ENCODE measurements at places on chromosomes 6 and 20.
A peak's percentile ranks its signal among the peaks of the same experiment; 100 is the strongest.

- DNase-seq = no peak
Measured at GRCh38 chr6:5231289-5231688, 29.5 kb downstream of the LYRM4 start.

DNA sequence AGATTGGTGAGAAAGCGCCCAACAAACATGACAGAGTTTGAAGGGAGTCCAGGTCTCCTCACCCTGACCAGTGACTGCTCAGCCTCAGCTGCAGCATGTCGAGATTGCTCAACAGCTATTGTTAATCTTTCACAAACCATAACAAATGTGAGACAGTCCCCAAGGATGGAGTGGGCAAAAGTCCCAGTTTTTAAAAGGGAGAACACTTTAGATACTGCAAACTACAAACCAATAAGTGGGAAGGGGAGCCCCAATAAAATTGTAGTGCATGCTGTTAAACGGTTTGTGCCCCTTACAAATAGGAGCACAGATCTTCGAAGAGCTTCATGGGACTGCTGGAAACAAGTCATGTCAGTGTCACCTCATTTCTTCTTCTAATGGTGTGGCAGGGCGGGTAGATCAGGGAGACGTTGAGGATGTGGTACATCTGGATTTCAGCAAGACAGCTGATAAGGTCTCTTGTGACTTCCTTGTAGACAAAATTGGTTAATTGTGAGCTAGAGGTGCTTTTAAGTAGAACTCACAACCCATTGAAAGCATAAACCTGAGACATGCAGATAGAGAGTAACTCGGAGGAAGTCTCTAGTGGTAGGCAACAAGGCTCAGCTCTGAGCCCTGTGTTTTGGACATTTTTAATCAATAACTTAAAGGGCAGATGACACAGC lies 134.0 kb upstream of the ARMC2 start:
- DNase-seq = peak; percentile 17

DNA sequence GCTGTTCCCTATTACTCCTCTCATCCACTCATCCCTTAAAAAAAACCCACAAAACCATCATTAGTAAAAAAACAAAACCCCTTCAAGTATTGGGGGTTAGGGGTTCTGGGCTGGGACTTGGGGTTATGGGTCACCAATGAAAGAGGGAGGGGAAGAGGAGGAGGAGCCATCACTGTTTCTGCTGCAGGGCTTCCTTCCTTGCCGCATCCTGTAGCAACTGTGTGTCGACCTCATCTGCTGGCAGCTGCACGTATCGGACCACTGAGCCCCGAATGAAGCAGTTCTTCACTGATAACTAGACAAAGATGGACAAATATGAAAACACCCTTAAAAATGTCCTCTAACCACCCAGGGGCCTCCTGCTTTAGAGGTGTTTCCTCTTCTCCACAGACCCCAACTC lies 2.0 kb upstream of the VARS1 start:
- DNase-seq = peak; percentile 50

DNA sequence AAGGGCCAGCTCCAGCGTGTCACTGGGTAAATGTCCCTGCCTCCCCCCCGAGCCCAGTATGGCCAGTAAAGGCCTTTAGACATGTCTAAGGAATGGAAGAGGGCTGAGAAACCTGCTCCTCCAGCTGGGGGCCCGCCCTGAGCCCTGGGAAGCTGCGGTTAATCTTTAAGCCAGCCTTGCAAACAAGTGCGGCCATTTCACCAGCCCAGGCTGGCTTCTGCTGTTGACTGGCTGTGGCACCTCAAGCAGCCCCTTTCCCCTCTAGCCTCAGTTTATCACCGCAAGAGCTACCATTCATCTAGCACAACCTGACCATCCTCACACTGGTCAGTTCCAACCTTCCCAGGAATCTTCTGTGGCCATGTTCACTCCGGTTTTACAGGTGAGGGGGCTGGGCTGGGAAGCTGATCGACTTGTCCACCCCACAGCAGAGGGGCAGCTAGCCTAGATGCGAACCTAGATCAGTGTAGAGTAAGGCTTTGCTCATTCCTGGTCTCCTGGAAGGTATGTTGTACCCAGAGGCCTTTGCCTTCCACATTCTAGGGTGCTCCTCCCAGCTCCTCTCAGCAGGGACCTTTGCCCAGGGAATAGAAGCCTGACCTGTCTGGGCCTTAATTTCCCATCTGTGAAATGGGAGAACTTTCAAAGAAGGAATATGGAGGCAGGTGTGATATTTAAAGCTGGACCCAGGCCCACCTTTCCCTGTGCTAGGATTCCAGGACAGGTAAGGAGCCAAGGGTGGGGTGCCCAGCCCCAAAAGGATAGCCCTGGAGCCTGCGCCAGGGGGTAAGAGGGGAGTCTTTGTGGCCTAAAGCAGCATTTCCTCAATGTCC lies 1.2 kb upstream of the SRC start:
- DNase-seq = no peak

DNA sequence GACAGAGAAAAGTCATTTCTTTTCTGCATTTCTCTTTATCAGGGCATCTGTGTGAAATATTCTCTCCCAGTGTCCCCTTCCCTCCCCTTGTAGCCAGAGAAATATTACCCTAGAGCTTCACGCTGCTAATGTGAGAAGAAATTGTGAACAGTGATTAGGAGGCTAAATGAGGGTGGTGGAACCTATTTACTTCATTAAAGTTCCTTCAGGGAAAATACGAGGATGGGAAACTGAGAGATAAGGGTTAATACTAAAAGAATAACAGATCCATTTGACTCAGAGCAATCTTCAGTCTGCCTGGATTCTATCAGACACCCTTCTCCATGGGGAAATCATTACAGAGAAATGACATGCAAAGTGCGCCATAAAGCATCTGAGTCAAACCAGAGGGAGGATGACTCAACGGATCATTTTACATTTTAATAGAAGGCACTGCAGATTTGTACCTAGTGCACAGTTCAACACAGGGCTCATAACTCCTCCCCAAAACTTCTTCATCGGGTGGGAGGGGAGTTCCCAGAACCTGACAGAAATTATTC lies 131.3 kb downstream of the GJA10 start:
- peak; percentile 77 for DNase-seq

DNA sequence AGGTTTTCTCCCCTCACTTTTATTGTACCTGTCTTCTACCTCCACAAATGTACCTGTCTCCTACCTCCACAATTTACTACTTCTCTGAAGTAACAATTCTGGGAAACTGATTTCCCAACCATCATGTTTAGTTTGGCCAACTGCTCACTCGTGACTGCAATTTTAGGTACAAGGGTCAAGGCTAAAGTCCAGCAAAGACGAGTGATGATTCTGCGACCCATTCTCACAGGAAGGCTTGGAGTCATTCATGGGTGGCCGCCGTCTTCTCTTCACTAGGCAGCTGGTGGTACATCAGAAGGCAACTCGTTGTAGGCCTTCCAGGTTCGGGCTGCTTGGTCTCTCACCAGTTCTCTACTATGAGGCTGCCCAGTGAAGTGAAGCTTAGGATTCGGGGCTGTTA lies 483.8 kb upstream of the JARID2 start:
- no peak for DNase-seq

GRCh38 chr6:52839124-52840055 lies 1.2 kb downstream of the GSTA5 start:
- DNase-seq = peak; percentile 60

DNA sequence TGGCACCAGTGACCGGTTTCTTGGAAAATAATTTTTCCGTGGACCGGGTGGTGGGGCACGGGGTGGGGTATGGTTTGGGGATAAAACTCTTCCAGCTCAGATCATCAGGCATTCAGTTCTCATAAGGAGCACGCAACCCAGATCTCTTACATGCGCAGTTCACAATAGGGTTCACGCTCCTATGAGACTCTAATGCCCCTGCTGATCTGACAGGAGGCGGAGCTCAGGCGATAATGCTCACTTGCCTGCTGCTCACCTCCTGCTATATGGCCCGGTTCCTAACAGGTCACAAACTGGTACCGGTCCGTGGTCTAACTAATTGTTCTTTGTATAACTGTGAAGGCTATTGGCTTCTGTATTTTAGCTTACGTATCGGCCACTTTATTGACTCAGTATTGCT lies 51.7 kb downstream of the VSTM2L start:
- no peak for DNase-seq

DNA sequence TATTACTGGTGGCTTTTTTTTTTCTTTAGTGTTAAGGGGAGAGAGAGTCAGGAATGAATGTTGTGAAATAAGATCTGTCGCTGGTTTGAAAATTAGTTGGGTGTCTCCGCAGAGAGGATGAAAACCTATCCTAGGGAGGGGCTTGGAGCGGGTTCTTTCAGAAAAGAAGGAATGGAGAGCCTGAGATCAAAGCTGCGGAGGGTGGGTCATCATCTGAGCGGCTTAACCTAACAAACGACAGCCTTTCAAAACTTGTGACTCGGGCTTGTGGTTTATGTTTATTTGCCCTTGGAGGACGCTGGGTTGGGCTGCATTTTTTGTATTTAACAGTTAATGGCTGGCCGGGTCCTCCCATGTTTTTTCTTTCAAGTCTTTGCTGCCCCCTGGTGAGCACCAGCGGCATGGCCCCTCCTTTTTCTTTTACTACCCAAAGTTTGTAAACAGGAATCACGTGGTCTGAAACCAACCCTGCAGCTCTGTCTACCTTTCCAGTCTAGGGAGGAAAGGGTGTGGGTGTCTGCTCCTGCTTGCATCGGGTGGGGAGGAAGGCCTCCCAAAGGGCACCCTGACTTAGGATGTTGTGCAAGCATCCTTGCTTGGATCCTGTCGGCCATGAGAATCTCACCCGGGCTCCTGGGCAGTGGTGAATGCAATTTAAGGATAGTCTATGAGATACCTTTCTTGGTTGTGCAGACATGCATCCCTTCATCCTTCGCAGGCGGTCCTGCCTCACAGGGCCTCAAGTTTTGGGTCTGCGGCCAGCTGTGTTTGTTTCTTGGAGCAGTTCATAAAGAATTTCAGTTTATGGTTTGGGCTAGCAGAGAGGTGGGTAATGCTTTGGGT lies 2.2 kb downstream of the PIM1 start:
- peak; percentile 95 for DNase-seq

GRCh38 chr6:5936140-5936539 lies 70.6 kb downstream of the NRN1 start:
- no peak for DNase-seq

DNA sequence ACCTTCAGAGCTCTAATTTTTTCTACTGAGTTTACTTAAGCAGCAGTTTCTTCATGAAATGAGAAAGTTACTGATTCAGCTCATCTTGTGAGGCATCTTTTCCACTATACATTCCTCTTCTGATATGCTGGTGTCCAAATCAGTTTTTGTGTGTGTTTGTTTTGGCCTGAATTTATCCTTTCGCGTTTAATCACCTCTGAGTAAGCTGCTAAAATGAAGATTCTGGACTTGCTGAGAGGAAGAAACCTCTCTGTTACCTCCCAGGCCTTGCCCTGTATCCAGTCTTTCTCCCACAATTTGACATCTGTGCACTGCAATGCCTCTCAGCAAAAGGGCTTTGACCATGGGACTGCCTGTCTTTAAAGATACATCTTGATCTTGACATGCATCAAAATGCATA lies 536.2 kb upstream of the NRSN1 start:
- DNase-seq = no peak

GRCh38 chr6:84522135-84522549 lies 242.3 kb downstream of the TBX18 start:
- no peak for DNase-seq

DNA sequence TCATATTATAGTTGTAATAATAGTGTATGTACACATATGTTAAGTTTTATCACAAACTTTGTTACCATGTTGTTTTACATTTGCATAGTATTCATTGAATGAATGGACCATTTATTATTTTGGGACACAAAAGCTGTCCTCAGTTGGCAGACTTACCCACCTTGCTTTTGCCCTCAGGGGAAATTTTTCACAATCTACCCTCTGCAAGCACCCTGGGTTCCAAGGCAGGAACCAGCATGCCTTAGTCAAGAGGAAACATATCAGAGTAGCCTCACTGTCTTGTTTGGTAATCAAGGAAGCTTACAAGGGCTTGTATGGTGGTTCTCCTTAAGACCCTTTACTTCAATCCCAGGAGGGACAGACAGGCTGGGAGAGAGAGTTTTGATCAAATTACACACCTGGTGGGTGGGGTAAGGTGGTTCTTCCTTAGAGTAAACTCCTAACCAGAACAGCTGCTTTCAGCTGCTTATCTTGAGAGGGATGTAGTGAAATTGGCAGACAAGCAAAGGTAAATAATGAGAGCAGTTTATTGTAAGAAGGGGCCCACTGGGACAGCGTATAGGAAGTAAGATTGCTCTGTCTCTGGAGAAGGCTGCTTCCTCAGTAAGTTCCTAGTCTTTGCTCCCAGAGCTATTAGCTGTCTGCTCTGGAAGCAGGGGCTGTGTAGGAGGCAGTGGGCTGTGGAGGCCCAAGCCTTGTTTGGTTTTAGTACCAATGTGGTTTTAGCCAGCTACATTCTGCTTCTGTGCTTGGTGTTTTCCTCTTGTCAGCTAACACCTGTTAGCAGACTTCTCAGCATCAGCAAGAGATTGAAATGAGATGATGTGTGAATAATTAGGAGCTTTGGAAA lies 31.1 kb downstream of the BRPF3 start:
- no peak for DNase-seq

- DNase-seq = no peak
Measured at GRCh38 chr20:34577061-34577460, 18.5 kb downstream of the MAP1LC3A start.

DNA sequence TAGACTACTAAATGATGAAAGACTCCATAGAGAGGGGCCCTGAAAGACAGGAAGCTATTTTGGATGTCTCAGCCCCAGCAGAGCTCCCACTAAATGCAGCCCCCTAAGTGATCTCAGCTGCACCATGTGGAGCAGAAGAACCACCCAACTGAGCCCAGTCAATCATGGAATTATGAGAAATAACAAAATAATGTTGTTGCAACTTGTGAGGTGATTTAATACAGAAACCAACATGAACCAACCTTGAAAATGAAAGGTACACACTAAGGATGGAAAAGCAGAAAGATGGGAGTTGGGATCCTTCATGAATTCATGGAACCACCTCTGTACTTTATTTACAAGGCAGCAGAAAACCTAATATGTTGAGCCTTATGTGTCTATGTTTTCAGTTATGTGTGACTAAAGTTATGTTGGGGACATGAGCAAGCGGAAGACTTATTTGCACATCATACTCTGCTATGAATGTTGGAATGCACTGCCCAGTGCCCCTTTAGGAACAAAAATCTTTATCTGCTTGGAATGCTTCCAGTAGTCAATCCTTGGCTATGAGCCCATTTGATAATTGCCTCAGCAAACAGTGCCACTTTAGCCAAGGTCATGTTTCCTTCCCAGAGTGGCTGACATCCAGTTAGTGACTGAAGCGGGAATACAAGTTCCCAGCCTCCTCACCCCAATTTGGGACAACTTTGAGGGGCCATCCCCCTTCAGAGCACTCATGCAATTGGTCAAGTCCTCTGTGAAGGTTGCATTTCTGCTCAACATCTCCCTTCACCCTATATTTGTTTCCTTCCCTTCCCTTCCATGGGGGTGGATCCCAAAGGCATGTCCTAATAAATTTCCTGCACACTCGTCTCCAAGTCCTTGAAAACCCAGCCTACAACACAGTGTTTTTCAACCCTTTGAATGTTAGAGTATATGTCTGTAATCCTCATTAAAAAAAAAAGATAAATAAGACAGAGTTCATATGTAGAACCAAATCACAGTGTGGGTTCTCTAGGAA lies 18.4 kb downstream of the TP53RK start:
- no peak for DNase-seq

GRCh38 chr6:1820165-1820564 lies 210.4 kb downstream of the FOXC1 start:
- DNase-seq = no peak
